NCI-H2081 treated with DMSO at 0.1 percent for 48 hours (cell line): ENCODE measurements at places on chromosomes 16 and 17.

DNA sequence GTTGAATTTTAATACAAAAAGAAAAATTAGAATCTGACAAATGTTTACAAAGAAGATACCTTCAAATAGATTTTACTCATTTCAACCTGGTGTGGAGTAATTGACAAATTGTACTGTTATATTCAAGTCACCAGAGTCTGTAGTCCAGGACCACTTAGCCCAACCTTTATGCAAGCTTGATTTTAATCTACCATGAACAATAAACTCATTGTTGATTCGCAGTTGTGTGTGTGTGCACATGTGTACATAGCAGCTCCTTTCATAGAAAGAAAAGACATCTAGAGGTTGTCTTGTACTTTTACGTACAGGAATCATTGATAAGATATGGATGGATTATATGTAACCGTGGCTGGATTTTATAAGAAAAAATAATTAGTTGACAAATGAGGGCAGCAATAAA, 20.7 kb upstream of the LRRC37A start:
- DNase-seq: no peak

- no peak for DNase-seq
Measured at GRCh38 chr17:4448197-4448980, 14.6 kb downstream of the SPNS3 start.

- DNase-seq: no peak
Measured at GRCh38 chr16:54289242-54289944, 2.8 kb upstream of the IRX3 start.

DNA sequence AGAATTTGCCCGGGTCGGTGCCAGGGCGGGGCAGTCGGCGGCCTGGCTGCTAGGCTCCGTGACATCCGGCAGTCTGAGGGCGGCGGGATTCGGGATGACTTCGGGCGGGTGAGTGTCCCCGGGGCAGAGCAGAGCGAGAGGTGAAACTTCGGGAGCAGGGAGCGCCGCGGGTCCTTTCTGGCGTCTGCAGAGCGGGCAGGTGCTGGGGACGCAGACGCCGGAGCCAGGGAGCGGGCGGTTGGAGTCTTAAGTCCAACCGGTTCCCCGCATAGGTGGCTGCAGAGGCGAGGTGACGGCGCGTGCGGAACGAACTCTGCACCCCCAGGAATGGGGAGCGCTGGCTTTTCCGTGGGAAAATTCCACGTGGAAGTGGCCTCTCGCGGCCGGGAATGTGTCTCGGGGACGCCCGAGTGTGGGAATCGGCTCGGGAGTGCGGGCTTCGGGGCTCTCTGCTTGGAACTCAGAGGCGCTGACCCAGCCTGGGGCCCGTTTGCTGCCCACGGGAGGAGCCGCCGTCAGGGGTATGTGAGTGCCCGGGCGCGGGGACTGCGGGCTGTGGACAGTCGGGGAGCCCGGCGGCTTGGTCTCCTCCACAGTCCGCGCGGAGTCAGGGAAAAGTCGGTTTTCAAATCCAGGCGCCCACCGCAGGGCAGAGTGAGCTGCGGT, at the start of gene B4GALNT2:
Gene B4GALNT2 (plus strand): TSS at position 71 of the 666 bp plus-strand sequence. CDS start 24 bp downstream, at position 95.
- DNase-seq: no peak

DNA sequence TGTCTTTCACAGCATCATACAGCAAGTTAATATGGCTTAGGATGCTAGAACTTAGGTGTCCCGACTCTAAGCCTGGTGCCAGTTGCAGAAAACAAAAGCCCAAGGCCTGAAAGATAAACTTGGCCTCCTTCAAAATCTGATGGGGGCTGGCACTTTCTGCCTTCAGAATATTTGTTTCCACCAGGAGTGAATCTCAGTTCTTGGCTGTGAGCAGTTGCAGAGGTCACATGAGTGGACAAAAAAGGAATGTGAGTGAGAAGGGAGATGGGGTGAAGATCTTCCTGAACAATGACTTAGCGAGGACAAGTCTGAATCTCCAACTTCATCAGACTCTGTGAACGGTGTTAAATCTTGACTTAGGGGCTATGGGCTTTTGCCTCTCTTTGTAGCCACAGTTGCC, 46.6 kb downstream of the HOXB1 start:
- no peak for DNase-seq

DNA sequence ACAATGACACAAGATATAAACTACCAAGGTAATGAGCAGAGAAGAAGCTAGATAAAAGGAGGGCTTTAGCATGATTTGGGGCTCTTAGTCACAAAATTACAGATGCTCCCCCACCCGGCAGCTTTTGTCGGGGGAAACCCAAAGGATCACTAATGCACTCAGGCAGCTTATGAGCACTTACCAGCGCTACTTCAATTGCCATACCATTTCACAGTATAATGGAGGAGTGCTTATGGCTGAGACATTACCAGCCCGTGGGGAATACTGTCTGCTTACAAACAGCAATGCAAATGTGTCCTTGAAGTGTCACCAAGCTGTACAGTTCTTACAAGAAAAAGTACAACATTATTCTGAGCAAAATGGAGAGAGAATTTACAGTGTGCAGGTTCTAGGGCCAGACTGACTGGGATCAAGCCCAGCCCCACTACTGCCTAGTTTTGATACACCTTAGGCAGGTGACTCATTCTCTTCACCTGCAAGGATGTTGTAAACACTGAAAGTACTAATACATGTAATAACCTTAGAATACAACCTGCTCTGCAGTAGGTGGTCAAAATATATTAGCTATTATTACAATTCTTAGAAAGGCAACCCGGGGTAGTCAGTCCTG, 16.3 kb downstream of the ANKFY1 start:
- DNase-seq: no peak

- no peak for DNase-seq
Measured at GRCh38 chr16:84024854-84025253, 17.7 kb downstream of the SLC38A8 start.

- DNase-seq: no peak
Measured at GRCh38 chr16:80825365-80825758, 21.0 kb upstream of the CDYL2 start.

DNA sequence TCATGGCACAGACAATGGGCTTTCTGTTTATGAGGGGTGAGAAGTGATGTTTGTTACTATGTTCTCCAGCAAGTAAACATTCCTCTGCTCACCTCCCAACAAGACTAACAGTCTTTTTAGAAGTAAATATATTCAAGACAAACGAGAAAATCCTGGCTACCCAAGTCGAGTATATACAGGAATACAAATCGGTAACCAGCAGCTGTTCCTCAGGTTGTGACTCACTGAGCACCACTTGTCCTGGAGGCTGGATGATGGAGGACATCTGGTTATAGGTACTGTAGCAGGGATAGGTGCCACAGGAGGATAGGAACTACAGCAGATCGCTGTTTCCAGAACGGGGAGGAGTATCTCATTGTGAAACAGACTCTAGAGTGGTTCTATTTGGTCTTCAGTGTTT, 5.3 kb upstream of the RPL27 start:
- DNase-seq: no peak

GRCh38 chr17:6241996-6242395, 171.8 kb downstream of the WSCD1 start:
- DNase-seq: no peak

- DNase-seq: no peak
Measured at GRCh38 chr17:64162554-64162953, 32.6 kb upstream of the ERN1 start.

- DNase-seq: no peak
Measured at GRCh38 chr17:56290802-56291118, 137.5 kb downstream of the ANKFN1 start.

DNA sequence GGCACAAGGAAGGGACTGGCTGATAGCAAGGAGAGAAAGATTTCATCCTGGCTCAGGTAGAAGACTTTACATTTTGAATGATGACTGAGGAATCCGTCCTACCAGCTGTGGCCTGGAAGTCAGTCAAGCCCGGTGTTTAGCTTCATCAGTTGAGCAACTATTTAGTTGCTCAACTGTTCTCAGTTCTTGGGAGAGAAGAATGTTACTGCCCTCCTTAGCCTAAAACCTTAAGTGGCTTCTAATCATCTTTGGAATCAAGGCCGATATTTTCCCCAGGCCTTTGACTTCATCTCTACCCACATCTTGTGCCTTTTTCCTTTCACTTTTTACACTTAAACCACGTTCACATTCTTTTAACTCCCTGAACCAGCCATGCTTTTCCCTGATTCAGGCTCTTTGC, 17.3 kb upstream of the RBL2 start:
- DNase-seq: no peak

DNA sequence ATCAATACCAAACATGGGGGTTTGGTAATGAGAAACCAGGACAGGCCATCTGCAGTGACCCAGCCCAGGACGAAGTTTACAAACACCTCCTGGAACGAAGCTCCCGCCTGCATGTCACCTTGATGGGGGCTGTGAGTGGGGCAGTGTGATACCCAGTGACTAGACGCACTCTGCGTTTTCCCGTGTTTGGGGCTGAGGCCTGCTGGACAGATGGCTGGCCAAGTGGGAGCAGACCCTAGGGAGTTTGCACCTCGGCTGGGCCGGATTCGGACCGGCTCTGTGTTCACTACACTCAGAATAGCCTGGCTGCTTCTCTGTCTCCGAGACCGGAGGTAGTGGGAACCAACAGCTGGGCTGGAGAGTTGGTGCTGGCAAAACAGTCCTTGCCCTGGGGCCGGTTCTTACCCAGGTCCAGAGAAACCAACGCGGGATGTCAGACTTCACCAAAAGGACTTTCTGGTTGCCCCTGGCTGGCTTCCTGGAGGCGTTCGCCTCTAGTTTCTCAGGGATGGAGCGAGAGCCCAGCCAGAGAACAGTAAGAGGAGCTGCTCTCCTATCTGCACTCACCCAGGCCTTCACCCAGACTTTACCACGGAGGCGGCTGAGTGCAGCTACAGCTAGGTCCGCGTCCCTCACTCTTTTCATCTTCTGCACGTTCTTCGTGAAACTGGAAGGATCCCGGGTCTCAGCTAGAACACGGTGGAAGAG, 20.4 kb downstream of the CARHSP1 start:
- DNase-seq: no peak

- no peak for DNase-seq
Measured at GRCh38 chr16:68658341-68658973, 13.3 kb downstream of the CDH3 start.

GRCh38 chr16:57756424-57757325, 21.1 kb downstream of the KATNB1 start:
- no peak for DNase-seq

- DNase-seq: no peak
Measured at GRCh38 chr16:3188925-3189825, 1.2 kb downstream of the OR1F1 start.

DNA sequence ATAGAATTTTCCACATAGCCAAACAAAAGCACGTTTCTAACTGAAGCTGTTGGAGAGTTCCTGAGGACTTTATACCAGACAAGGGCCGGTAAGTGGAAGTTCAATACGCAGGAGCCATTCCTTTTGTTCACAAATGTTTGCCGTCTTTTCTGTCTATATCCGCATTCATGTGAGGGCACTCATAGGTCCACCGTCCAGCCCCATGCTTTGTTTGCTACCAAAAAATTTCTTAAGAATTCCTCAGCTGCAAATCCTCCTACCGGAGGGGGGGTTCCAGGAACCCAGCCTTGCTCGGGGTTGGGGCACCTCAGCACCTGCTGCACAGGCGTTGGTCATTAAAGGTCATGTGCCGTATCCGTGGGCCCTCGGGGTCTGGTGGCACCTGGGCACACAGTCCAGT, 276.8 kb downstream of the SEC14L1 start:
- DNase-seq: no peak

GRCh38 chr16:57612494-57612893, 15.9 kb upstream of the ADGRG1 start:
- no peak for DNase-seq

- no peak for DNase-seq
Measured at GRCh38 chr17:66491213-66491612, 188.8 kb downstream of the PRKCA start.

DNA sequence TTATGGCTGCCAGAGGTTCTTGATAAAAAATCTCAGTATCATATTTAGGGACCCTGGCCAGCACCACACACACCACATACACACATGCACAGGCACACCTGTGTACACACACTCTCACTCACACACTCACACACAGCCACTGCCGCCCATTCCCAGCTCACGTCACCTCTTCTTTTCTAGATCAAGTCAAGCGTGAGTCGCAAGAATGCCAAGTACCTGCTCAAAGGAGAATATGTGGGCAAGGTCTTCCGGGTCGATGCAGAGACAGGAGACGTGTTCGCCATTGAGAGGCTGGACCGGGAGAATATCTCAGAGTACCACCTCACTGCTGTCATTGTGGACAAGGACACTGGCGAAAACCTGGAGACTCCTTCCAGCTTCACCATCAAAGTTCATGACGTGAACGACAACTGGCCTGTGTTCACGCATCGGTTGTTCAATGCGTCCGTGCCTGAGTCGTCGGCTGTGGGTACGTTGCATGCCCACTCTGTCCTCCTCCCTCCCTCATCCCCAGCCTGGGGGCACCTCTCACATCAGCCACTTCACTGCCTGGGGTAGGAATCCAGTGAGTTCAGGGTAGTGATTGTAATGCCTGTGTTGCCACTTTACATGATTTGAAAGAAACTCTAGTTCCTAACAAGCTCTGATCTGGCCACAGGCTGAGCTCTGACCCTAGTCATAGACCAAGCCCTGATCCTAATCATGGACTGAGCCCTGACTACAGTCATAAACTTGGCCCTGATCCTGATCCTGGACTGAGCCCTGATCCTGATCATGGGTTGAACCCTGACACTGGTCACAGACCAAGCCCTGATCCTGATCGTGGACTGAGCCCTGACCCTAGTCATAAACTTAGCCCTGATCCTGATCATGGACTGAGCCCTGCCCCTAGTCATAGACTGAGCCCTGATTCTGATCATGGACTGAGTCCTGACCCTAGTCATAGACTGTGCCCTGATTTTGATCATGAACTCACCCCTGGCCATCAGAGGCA, 20.4 kb downstream of the CDH5 start:
- no peak for DNase-seq

DNA sequence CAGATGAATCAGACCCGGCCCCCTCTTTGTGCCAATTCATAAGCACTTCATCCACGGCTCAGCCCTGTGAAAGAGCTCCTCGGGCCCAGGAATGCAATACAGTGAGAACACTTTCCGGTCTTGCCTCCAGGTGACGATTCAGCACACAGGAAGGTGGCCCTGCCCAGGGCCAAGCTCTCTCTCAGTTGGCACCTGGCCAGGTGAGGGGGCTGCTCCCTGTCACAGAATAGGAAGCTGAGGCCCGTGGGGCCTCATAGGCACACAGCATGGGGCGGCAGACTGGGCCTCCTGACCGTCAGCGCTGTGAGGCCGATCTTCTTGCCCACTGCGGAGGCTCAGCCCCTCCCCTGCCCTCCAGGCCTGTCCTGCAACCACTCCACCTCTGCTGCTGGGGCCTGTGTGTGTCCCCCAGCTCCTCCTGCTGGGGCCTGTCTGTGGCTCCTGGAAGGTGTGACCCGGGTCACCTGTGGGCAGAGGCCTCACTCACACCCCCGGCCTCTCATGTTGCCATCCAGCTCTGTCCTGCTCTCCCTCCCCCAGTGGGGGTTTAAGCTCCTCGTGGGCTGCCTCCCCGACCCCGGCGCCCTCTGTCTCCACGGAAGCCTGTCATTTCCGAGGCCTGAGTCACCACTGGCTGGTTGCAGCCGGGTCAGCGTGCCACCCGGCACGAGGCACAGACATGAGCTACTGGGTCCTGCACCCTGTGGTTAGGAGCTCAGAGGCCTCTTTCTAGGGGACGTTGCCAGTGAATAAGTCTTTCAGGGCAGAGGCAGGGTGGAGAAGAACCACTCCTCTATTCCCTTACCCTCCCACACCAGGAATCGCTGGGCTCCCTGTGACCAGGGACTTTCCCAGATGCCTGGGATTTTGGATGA, 114.4 kb downstream of the SEC14L1 start:
- DNase-seq: no peak
